ENCODE measurements at places on chromosomes 7 and 10.

DNA sequence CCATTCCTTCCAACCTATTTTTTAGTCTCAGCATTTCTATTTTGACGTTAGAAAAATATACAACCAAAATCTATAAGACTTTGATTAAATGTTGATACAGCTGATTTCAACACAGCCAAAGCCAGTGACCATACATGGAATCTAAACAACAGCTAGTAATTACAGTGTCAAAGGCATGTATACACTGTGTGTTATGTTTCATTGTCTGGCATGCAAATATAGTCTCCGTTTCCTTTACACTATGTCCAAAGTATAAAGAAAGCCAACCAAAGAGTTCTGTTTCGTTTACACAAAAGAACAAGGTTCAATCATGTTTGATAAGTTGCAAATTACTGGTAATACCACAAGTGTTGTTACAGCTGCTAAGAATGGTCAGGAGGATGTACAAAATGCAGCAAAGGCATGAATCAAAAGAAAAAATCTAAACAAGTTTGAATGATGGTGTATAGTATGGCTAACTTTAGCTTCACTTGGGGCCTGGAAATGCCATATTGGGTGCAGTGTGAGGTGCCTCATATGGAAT, 268.3 kb upstream of the FERD3L start:
- no peak for DNase-seq

DNA sequence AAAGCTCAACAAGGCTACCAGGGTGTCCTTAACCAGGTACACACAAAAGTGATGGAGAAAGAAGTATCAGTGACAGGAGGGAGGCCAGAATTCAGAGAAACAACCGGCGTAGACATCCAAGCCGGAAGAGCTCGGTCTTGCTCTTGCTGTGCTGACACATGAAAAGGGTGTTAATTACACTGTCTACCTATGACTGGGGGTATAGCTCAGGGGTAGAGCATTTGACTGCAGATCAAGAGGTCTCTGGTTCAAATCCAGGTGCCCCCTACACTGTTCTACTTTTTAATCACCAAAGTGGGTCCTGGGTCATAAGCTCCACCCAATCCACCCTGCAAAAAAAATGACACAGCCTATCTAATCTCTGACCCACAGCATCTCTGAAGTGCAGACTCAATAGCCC, 86.9 kb upstream of the ZNF746 start:
- DNase-seq, result no peak

GRCh38 chr10:89643812-89644690, 991 bp downstream of the PANK1 start:
- DNase-seq, result peak; percentile 90

- DNase-seq, result no peak
These were observed 36.6 kb downstream of the ATRNL1 start for GRCh38 chr10:115129752-115130151.

DNA sequence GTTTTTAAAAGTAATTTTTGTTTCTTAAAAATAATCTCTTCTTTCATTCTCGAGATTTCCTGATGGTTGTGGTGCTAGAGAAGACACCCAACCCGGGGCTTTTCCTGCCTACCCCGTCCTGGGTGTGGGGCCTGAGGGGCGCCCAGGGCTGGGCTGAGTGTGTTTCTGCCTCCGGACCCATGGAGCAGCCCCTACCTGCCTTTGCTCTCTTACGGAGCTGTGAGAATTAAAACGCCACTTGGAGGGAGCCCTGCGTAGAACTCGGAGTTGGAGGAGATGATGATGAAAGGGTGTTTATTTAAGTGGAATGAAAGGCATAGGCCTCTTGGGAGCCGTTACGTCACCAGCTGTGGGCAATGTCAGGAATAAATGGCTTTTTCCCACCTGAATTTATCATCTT, 261.8 kb upstream of the SHH start:
- DNase-seq, result no peak

- DNase-seq, result no peak
These were observed 104.9 kb downstream of the RNLS start for GRCh38 chr10:88478256-88478655.

DNA sequence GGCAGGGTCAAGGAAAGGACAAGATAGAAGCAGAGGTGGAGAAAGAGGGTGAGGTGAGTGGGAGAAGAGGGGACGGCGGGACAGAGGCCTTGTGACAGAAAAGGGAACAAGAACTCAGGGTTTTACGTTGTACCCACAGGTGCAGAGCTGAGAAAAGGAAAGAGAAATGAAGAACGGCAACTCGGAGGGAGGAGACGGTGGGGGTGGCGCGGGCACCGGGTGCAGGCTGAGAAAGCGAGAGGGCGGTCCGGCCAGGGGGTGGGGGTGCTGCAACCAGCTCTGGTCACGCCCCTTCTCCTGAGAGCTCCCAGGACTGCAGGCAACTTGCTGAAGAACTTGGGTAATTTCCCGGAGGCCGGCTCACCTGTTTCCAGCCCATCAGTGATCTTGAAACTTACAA, 65.3 kb downstream of the CARD11 start:
- peak; percentile 88 for DNase-seq

GRCh38 chr7:45650404-45651394, 76.5 kb downstream of the ADCY1 start:
- DNase-seq, result no peak

DNA sequence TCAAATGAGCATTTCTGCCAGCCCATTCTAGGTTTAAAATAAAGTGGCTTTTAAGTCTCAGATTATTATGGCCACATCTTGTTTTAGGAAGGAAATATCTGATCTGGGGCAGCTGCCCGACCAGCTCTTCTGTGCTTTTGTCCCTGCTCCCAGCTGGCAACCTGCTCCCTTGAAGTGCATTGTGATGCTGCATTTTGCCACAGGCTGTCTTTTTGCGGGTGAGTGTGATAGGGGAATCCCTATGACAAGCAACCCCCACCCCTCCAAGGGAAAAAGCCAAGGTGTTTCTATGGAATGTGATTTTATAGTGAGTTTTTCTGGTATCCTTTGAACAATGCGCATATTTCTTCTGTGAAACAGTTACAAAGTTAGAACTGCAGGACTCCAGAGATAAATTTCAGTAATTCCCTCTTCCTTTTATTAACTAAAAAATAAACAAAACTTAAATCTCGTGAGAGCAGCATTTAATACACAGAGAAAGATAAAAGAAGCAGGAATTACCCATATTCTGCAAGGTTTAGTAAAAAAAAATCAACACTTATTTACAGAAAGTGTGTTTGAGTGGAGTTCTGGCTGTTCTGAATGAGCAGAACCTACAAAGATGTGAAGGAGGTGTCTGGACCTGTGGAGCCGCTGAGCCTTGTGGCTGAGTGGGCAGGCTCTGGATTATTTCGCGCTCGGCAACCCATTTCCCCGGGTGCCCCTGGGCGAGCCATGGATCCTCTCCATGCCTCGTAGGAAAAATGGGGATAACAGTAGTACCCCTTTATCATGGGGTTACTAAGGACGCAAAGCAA, 10.1 kb upstream of the HPS1 start:
- DNase-seq, result no peak

GRCh38 chr7:71752171-71752935, 620.4 kb downstream of the GALNT17 start:
- DNase-seq, result peak; percentile 41

GRCh38 chr10:85851934-85852333, 514.7 kb downstream of the GRID1 start:
- no peak for DNase-seq

- no peak for DNase-seq
These were observed 1.2 kb downstream of the PALD1 start for GRCh38 chr10:70479626-70480238.

GRCh38 chr10:21604651-21605050, 70.6 kb downstream of the MLLT10 start:
- no peak for DNase-seq

GRCh38 chr7:157854066-157854891, 517.5 kb downstream of the DNAJB6 start:
- DNase-seq, result no peak

Measured in activated CD8-positive, alpha-beta memory T cell treated with anti-CD3 and anti-CD28 coated beads, Interleukin-2, amount 10 ng/mL, durations not matched to agents 7 days and 5 days (primary cell).